Activated CD4-positive, alpha-beta T cell treated with anti-CD3 and anti-CD28 coated beads, Interleukin-2, amount 50 U/mL, for 24 hours (primary cell): ENCODE measurements at places on chromosomes 13 and 19.

DNA sequence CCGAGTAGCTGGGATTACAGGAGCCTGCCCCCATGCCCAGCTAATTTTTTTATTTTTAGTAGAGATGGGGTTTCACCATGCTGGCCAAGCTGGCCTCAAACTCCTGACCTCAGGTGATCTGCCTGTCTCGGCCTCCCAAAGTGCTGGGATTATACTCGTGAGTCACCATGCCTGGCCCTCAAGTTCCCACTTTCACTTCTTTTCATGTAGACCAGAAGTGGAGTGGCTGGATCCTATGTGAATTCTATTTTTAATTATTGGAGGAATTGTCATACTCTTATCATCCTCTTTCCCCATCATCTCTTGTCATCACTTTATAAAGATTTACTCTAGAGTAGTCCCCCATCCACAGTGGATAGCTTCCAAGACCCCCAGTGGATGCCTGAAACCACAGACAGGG, 12.8 kb upstream of the SIGLEC10 start:
- DNase-seq: no peak

DNA sequence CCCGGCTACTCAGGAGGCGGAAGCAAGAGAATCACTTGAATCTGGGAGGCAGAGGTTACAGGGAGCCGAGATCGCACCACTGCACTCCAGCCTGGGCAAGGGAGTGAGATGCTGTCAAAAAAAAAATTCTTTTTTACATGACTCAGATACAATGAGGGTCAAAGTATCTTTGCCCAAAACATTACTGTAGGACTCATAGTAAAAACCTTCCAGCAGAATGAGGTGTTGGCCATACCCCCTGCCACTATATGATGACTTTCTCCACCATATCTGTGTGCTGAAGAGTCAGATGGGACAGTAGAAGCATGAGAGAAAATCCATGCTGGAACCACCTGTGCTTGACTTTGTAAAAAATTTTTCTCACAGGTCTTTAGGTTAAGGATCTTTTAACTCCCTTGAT, 86.7 kb downstream of the COL4A2 start:
- no peak for DNase-seq

DNA sequence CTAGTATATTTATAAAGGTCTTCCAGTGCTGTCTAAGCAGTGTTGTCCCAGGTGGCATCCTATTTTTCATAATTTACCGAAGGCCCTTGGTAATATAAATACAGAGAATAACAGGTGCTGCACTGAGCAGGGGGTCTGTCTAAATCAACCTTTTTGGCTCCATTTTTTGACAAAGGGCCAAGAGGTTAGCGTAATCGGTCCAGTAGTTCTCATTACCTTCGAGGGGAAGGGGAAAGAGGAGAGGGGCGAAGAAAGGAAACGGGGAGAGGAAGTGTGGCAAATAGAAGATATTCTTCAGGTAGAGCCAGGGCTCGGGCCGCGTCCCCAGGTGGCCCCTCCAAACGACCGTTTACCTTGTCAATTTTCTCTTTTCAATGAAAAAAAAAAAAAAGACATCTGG, 749 bp upstream of the PAN3 start:
- DNase-seq: no peak

- DNase-seq: peak; percentile 70
These were observed 29.1 kb downstream of the VAV1 start for GRCh38 chr19:6801485-6802086.

DNA sequence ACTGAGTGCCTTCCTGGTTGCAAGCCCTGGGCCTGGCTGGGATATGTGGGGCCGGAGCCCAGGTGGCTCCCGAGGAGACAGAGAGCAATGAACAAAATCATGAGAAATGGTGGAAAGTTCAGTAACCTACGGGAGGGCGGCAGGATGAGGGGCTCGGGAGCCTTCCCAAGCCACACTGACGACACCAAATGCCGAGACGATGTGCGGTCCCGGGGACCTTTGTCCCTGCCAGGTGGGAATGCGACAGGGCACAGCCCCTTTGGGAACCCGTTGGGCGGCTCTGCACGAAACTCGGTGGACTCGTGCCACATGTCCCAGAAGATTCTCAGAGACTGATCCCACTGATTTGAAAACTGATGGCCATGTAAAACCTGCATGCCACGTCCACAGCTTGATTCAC, 11.7 kb upstream of the ZNF14 start:
- DNase-seq: no peak

GRCh38 chr13:113586661-113587479, 2.3 kb downstream of the TFDP1 start:
- no peak for DNase-seq

- DNase-seq: no peak
These were observed 70.6 kb downstream of the ATP11A start for GRCh38 chr13:112760435-112760834.

GRCh38 chr13:45333977-45334922, 6.7 kb downstream of the TPT1 start:
- no peak for DNase-seq

- DNase-seq: no peak
These were observed 99.2 kb downstream of the SLC7A1 start for GRCh38 chr13:29496241-29496712.

DNA sequence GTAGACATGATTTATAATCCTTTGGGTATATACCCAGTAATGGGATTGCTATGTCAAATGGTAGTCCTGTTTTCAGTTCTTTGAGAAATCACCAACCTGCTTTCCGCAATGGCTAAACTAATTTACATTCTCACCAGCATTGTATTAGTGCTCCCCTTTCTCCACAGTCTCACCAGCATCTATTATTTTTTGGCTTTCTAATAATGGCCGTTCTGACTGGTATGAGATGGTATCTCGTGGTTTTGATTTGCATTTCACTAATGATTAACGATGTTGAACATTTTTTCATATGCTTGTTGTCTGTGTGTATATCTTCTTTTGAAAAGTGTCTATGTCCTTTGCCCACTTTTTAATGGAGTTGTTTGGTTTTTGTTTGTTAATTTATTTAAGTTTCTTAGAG, 165.1 kb downstream of the PDS5B start:
- no peak for DNase-seq
